Activated CD4-positive, alpha-beta memory T cell treated with anti-CD3 and anti-CD28 coated beads, Interleukin-2, amount 10 ng/mL, durations not matched to agents 7 days and 5 days (primary cell): ENCODE measurements at places on chromosomes 16 and 17. TPM values are rescaled to one million over a fixed set of nuclear protein-coding genes. Genes with fewer than 3 reads are reported as not detected.
A peak's percentile ranks its signal among the peaks of the same experiment; 100 is the strongest.

The MMP15 gene
- 0.68 TPM for total RNA-seq

DNA sequence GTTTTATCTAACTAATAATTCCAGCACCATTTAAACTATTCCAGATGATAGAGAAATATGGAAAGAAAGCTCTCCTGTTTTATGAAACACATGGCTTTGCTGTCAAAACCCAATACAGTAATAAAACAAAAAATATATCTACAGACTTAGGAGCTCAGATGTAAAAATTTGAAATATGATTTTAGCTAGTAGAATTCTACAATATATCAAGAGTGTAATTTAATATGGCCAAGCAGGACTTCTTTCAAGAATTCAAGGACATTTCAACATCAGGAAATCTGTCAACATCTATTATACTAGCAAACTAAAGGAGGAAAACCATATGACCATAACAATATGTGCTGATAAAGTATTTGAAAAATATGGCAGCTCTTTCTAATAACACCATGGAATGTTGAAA is 57.5 kb downstream of the CCDC182 start:
- no peak for DNase-seq

The TRPV3 gene
- total RNA-seq: 0.43 TPM

DNA sequence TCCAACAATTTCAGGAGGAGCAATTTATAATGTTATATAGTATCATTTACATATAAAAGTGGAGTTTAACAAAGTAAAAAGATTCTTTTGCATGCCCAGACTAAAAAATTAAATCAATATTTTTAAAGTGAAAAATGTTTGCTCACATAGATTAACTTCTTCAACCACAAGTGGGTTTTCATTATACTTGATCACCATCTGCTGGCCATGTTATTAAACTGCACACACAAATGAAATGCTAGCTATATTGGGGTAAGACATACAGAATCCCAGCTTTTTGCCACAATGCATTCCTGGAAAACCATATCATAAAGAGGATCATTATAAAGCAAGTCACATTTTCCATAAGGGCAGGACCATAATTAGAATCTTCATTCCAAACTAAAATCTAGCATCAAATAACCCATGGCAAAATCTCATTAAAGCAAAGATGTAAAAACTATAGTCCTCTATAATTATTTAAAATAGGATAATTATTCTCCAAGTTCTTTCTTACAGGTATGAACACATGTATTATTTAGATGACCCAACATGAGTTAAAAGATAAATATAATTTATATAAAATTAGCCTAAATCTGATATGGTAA is 26.3 kb downstream of the CEP112 start:
- no peak for DNase-seq

GRCh38 chr17:80116276-80116920 is 15.0 kb downstream of the GAA start:
- DNase-seq: no peak

The MEFV gene
- 0.23 TPM for total RNA-seq

DNA sequence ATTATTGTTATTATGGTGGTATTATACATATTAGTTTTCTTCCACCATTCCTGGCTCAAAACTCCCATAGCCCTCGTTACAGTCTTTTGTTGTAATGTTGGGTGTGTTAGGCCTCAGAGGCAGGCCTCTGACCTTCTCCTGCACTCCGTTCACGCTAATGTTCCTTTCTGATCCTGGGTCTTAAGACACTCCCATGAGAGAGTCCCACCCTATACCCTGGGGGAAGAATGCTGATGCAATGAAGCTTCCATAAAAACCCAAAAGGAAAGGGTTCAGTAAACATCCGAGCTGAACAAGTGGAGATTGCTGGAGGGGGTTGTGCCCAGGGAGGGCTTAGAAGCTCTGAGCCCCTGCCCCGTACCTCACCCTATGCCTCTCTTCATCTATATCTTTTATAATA is 141.3 kb upstream of the NETO2 start:
- no peak for DNase-seq

GRCh38 chr16:14111713-14112538 is 40.8 kb downstream of the MRTFB start:
- no peak for DNase-seq

The OTOP2 gene
- not detected for total RNA-seq

GRCh38 chr17:64117981-64118979 is 11.7 kb downstream of the ERN1 start:
- no peak for DNase-seq

- no peak for DNase-seq
These were observed 110.8 kb downstream of the IRX3 start for GRCh38 chr16:54175552-54176375.

The CAVIN1 gene
- total RNA-seq: 1.0 TPM

The MMP2 gene
- total RNA-seq: 0.20 TPM

DNA sequence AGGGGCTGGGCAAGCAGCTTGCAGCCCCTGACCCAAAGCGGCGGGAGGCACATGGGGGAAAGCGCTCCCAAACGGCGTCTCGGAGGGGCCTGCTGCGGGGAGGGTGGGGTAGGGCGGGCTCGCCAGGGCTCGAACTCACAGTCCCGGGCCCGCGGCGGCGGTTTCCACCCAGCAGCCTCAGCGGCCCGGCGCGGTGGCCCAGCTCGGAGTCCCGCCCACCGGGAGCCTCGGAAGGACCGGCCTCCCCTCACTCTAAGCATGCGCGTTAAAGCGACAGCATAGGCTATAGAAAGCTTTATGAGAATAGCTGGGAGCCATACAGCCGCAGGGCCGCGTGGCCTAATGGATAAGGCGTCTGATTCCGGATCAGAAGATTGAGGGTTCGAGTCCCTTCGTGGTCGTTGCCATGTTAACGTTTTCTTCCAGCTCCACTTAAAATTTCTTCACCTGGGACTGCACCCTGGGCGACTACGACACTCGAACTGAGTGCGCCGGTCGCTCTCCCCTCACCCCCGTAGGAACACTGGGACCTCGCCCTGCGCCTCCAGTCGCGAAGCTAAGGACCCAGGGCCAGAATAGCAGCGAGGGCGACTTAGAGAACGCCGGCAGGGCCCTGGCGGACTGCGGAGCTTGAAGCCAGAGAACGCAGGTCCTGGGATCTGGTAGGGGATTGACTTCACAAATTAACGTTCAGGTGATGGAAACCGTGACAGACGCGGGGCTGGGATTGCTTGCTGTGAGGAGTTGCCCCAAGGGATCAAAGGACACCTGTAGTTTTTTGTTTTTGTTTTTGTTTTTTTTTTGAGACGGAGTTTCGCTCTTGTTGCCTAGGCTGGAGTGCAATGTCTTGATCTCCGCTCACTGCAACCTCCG is 15.8 kb downstream of the ZNF213 start:
- DNase-seq: peak; percentile 99

- DNase-seq: peak; percentile 88
These were observed 15.7 kb downstream of the ADAM11 start for GRCh38 chr17:44774271-44775135.

DNA sequence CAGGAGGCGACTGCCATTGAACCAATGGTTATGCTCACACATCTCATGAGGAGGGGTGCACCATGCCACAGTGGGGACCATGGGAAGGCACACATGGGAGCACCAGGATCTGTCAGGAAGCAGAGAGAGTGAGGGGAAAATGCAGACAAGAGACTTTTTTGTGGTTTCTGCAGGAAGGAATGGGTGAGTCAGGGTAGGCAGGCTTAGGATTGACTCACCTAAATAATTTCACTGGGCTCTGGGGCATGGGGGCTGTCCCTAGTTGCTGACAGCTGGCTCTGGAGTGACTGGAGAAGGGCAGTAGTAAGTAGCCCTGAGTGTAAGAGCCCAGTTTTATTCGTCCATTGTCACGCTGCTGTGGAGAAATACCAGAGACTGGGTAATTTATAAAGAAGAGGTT is 202.4 kb downstream of the AXIN2 start:
- DNase-seq: no peak
